Testis (tissue), 5 donors: ENCODE measurements at places on chromosomes 1 and 21. TPM values are rescaled to one million over a fixed set of nuclear protein-coding genes. Genes with fewer than 3 reads are reported as not detected.

- H3K27me3 ChIP-seq = no peaks in the 10 kb centered on the region
- no peak overlapping the region for H3K27ac ChIP-seq
- no peaks in the 10 kb centered on the region for H3K36me3 ChIP-seq
- no peaks in the 10 kb centered on the region for H3K4me1 ChIP-seq
- H3K4me3 ChIP-seq = no peak overlapping the region
- DNase-seq = no peak
Measured at GRCh38 chr21:35268261-35268660, 219.2 kb upstream of the RUNX1 start.

DNA sequence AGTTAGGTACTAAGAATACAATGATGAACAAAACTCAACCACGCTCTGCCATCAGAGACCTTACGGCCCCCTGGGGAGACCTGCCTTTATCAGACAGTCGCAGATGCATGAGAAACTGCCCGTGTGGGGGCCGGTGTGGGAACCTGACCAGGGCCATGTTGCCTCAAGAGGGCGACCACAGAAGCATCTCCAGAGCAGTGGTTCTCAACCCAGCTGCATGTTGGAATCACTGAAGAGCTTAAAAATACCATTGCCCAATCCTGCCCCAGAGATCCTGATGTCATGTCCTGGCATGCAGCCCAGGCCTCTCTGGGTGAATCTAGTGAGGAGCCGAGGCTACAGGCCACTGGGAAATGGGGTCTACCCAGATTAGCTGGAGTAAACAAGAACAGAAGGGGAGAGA is 108.7 kb downstream of the PRDM2 start:
- H3K4me3 ChIP-seq = no peak overlapping the region
- peaks cover 7% of the 10 kb centered on the region for H3K4me1 ChIP-seq
- H3K27ac ChIP-seq = no peak overlapping the region
- DNase-seq = no peak
- H3K36me3 ChIP-seq = no peaks in the 10 kb centered on the region
- H3K27me3 ChIP-seq = no peaks in the 10 kb centered on the region

DNA sequence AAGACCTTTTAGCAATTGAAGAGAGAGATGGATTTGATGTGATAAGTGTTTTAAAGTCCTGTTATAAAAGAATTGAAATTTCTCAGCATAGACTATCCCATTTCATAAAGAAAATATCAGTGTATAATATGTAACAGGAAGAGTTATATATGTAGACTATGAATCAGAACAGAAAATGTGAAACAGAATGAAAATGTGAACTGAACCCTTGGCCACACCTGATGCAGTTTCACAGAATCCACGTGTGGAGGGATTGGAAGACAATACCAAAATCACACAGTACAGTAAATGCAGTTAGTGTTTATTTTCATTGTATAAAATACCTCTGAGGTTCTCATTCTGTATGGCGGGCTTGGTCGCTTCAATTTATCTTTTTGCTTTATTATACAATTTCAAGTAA is 9.9 kb upstream of the SLAMF1 start:
- H3K36me3 ChIP-seq = no peaks in the 10 kb centered on the region
- H3K4me3 ChIP-seq = no peak overlapping the region
- no peak overlapping the region for H3K27ac ChIP-seq
- H3K4me1 ChIP-seq = peaks cover 6% of the 10 kb centered on the region
- no peaks in the 10 kb centered on the region for H3K27me3 ChIP-seq

- H3K4me1 ChIP-seq = peaks cover 14% of the 10 kb centered on the region
- no peak for DNase-seq
- H3K4me3 ChIP-seq = no peak overlapping the region
- no peaks in the 10 kb centered on the region for H3K36me3 ChIP-seq
- no peaks in the 10 kb centered on the region for H3K27me3 ChIP-seq
Measured at GRCh38 chr1:5490635-5491034, 501.6 kb downstream of the NPHP4 start.

DNA sequence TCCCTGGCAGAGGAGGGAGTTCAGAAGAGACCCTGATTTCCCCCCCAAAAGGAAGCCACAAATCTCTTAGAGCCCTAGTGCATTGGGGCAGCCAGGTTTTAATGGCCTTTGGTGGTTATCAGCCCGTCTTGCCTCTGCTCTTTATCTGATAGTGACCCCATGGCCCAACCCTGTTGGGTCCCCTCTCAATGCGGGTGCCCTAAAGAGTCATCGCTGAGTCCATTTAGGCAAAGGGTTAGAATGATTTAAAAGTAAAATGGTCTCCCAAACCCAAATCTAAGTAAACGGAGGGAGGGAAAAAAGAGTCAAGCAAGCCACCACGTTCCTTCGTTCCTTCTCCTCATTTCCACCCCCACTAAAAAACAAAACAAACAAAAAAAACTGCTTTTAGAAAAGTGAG is 164.0 kb downstream of the RUNX1 start:
- no peak overlapping the region for H3K27ac ChIP-seq
- no peaks in the 10 kb centered on the region for H3K4me1 ChIP-seq
- DNase-seq = no peak
- H3K36me3 ChIP-seq = no peaks in the 10 kb centered on the region

DNA sequence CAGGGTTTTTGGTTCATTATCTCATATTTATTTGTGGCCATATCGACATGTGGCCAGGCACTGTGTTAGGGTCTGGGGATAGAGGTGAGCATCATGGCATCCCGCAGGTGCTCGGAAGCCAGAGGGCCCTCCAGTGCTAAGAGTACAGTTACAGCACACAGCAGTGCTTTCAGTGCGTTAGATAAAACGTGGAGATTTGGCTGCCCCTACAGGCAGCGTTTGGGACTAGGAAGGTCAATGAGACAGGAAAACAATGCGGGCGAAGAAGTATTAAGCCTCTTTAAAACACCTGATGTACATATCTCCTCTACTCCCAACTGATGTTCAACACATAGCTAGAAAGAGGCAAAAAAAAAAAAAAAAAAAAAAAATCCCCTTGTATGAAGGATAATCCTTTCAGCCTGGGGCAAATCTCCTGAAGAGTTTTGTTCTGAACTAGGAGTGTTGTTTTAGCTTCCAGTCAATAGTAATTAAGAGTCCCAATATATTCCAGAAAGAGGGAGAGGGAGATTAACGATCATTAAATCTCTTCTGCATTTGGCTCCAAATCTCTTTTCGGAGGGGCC is 80.1 kb downstream of the CAPZB start:
- no peaks in the 10 kb centered on the region for H3K36me3 ChIP-seq
- H3K4me1 ChIP-seq = peaks cover 35% of the 10 kb centered on the region
- no peak overlapping the region for H3K27ac ChIP-seq
- H3K4me3 ChIP-seq = no peak overlapping the region
- H3K27me3 ChIP-seq = no peaks in the 10 kb centered on the region

GRCh38 chr1:58852731-58853485 is 69.1 kb upstream of the JUN start:
- no peak overlapping the region for H3K27ac ChIP-seq
- H3K4me3 ChIP-seq = no peak overlapping the region
- no peaks in the 10 kb centered on the region for H3K27me3 ChIP-seq
- H3K36me3 ChIP-seq = no peaks in the 10 kb centered on the region
- H3K4me1 ChIP-seq = no peaks in the 10 kb centered on the region

GRCh38 chr1:222618001-222618879 is at the start of gene MIA3:
TSS of gene MIA3 (plus strand) at chr1:222618097. CDS start at chr1:222618111, 14 bp downstream.
- peak; percentile 87 for DNase-seq
- H3K36me3 ChIP-seq = no peaks in the 10 kb centered on the region
- peak within 1 kb of the TSS; percentile 49 for H3K27ac ChIP-seq

- DNase-seq = no peak
- H3K27me3 ChIP-seq = no peaks in the 10 kb centered on the region
- H3K4me1 ChIP-seq = no peaks in the 10 kb centered on the region
- no peak overlapping the region for H3K4me3 ChIP-seq
- H3K36me3 ChIP-seq = no peaks in the 10 kb centered on the region
Measured at GRCh38 chr1:13935336-13935735, 235.3 kb downstream of the PRDM2 start.

DNA sequence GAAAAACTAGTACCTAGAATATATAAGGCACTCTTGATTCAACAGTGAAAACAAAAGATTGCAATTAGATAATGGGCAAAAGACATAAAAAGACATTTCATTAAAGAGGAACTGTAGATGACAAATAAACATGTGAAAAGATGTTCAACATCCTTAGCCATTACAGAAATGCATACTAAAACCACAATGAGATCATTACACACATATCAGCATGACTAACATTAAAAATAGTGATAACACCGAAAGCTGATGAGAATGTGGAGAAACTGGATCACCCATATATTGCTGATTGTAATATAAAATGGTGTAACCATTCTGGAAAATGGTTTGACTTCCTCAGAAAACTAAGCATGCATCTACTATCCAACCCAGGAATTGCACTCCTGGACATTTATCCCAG is 340.3 kb downstream of the SEC16B start:
- H3K36me3 ChIP-seq = no peaks in the 10 kb centered on the region
- no peak overlapping the region for H3K4me3 ChIP-seq
- H3K27ac ChIP-seq = no peak overlapping the region
- H3K4me1 ChIP-seq = no peaks in the 10 kb centered on the region
- DNase-seq = no peak
- no peaks in the 10 kb centered on the region for H3K27me3 ChIP-seq

DNA sequence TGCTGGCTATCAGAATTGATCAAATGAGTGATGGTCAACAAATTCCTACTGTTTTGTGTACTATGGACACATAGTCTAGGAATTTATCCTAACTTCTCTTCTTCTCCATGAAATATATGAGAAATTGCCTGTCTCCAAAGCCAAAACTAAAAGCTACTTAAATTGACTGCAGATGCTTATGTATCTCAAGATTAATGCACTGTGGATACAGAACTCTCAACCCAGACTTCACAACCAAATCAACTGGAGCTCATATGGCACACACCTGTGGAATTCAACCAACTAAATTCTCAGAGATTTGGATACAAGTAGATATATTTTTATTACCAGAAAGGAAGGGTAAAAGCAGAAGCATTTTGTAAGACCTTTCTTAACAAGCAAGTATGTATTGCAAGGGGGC is 566.1 kb downstream of the LTN1 start:
- H3K4me3 ChIP-seq = no peak overlapping the region
- H3K27ac ChIP-seq = no peak overlapping the region
- no peak for DNase-seq
- H3K4me1 ChIP-seq = no peaks in the 10 kb centered on the region

DNA sequence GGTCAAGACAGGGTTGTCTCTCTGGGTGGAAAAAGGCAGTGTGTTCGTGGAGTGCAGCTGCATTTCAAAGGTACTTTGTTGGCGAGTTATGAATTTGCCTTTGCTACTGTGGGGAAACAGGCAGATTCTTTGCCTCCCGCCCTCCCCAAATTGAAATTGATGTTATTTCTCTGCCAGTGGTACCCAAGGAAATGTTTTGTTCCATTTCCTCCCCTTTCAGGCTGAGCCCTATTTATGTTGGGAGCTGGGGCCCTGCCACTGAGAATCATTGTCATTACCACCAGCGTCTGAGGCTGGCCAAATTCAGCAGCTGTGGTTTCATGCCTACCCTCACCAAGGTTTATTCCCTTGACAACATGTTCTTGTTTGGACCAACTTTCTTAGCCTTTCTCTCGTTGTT is 48.5 kb upstream of the OLIG2 start:
- H3K36me3 ChIP-seq = no peaks in the 10 kb centered on the region
- no peak overlapping the region for H3K27ac ChIP-seq
- no peak overlapping the region for H3K4me3 ChIP-seq
- no peaks in the 10 kb centered on the region for H3K27me3 ChIP-seq
- no peak for DNase-seq

GRCh38 chr1:67766141-67766978 is 66.9 kb downstream of the GNG12 start:
- no peaks in the 10 kb centered on the region for H3K27me3 ChIP-seq
- H3K36me3 ChIP-seq = no peaks in the 10 kb centered on the region
- no peak overlapping the region for H3K27ac ChIP-seq
- no peaks in the 10 kb centered on the region for H3K4me1 ChIP-seq
- peak; percentile 67 for DNase-seq

- no peaks in the 10 kb centered on the region for H3K36me3 ChIP-seq
- H3K4me3 ChIP-seq = no peak overlapping the region
- no peak overlapping the region for H3K27ac ChIP-seq
- peaks cover 15% of the 10 kb centered on the region for H3K4me1 ChIP-seq
- DNase-seq = no peak
- H3K27me3 ChIP-seq = no peaks in the 10 kb centered on the region
Measured at GRCh38 chr1:47711184-47711847, 273.5 kb downstream of the FOXD2 start.

Gene STIL
- 20.4 TPM for total RNA-seq

Gene NPHS2
- total RNA-seq = 0.37 TPM

Gene KLHDC7A
- 0.08 TPM for total RNA-seq

Gene SELENBP1
- 15.1 TPM for total RNA-seq

Gene ICOSLG
- total RNA-seq = 2.4 TPM

Gene SEMA6C
- total RNA-seq = 134 TPM

Gene C4BPA
- total RNA-seq = 0.24 TPM
